ENCODE measurements at places on chromosomes 2 and 18.

GRCh38 chr2:196670342-196670741 lies 30.8 kb downstream of the CCDC150 start:
- DNase-seq: no peak

- no peak for DNase-seq
Observed at GRCh38 chr2:30756971-30757370, 50.3 kb downstream of the CAPN13 start.

DNA sequence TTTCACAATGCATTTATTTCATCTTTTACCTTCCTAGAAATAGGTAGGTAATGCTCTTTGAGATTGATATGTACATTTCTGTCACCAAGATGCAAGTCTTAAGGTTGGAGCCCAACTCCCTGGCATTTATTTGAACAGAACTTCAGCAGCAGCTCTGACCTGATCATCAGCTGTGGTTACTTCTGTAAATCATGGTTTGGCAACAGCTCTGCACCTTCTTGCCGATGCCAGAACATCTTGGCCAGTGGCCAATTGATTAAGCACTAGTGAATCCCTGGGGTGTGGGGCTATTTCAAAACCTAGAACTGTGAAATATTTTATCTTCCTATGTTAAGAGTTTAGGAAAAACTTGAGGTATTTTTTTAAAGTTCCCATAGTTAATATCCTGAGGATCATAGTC lies 124.8 kb upstream of the NYAP2 start:
- DNase-seq: no peak

- no peak for DNase-seq
Observed at GRCh38 chr2:159399716-159400415, 113.4 kb upstream of the WDSUB1 start.

DNA sequence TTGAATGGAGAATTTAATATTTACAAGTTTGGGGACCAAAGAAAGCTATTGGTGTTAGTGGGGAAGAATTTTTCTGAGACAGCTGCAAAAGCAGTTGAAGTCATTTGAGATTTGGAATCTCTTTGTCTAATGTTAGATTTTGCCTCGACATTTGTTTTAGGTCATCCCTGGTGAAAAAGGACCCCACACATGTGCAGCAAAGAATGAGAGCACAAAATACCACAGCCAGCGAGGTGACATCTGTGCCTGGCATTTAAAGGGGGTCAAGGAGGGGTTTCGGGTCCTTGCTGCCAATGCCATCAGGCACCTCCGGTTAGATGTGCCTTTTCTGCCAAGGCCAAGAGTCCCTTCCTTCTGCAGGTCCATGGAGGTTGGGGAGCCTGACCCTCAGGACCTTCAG lies 173.3 kb downstream of the TRIB2 start:
- DNase-seq: no peak

GRCh38 chr2:119009110-119009509 lies 67.1 kb downstream of the MARCO start:
- no peak for DNase-seq

DNA sequence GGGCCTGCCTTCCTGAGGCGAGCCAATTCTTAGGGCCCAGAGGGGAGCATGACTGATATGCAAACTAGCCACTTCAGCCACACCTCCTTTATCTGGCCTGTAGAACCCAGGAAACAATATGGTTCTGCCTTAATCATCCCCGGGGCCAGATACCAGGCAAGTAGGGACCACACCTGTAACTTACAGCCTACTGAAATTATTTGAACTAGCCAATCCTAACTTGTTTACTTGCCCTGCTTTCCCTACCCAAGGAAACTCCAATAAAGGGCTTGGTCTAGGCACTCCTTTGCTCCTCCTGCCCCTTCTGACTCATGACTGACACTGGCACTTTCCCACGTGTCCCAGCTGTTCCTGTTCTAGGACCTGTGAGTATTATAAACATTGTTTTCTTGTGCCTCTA lies 57.6 kb downstream of the MYOM1 start:
- DNase-seq: no peak

DNA sequence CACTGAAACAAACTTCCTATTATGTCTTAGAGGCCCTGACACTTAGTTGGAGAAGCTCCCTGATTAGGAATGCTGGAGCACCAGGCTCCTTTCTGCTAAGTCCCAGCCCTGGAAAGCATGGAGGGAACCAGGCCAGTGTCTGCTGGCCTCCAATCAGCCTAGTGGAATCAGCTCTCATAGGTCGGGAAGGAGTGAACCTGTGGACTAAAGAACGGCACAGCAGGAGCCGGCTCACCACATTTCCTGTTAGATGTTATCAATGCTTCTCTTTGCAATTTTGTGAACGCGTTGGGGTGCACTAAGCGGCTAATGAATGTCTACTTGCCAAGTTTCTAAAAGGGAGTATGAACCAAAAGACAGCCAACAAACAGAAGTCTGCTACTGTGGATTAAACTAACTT lies 296.6 kb downstream of the NAPG start:
- DNase-seq: no peak

DNA sequence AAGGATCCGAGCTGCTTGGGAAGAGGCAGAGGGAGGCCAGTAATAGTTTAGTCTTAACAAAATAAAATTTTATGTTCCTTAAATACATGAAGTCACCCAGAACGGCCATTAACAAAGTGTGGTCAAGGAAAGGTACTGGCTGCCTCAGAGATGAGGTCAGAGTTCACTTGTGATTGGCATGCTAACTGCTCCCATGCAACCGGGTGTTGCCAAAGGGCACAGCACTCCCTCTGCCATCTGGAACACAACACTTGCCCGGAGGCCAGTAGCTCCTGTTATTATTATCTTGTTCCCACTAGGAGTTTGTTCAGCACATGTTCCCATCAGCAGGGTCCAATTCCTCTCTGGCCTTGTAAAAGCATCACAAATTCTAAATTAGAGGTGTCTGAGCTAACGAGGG lies 207.0 kb downstream of the CYP26B1 start:
- DNase-seq: no peak

DNA sequence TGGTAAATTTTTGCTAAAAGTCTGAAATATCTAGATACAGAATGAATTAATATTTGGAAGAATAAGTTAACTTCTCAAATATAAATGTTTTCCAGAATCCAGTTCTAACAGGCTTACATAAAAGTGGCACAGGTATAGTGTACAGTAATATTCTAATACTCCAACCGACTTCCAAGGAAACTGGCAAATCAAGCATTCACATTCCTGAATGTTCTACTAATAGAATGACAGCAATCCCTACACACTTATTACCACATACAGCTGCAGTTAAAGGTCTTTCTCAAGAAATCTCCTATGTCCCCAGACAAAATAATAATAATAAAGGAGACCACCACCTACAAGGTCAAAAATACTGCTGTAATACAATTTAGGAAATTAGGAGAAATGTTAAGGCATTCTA lies 31.9 kb downstream of the TMEM131 start:
- DNase-seq: no peak

GRCh38 chr18:48265328-48265727 lies 143.9 kb downstream of the ZBTB7C start:
- no peak for DNase-seq

GRCh38 chr2:222730366-222730999 lies 59.0 kb downstream of the MOGAT1 start:
- no peak for DNase-seq

- DNase-seq: no peak
Observed at GRCh38 chr2:12059616-12060441, 313.4 kb downstream of the LPIN1 start.

GRCh38 chr18:7568426-7568825 lies 1.3 kb downstream of the PTPRM start:
- no peak for DNase-seq

- DNase-seq: peak; percentile 16
Observed at GRCh38 chr2:46984642-46985476, 69.3 kb upstream of the MCFD2 start.

DNA sequence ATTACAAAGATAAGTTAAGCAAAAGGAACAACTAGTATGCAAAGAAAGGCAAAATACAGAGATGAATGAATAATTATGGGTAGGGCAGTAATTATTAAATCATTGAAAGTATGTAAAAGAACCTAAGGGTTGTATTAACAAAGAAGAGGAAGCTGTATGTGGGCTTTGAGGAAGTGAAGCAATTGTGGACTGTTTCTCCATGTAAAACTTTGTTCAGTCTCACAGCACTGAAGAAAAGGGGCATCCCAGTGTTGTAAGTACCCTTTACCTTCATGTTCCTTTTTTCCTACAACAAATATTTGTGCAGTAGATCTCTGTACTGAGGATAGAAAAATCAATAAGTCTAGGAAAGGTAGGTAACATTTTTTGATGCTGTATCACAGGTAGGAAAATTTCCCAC lies 388.7 kb upstream of the NRP2 start:
- no peak for DNase-seq

DNA sequence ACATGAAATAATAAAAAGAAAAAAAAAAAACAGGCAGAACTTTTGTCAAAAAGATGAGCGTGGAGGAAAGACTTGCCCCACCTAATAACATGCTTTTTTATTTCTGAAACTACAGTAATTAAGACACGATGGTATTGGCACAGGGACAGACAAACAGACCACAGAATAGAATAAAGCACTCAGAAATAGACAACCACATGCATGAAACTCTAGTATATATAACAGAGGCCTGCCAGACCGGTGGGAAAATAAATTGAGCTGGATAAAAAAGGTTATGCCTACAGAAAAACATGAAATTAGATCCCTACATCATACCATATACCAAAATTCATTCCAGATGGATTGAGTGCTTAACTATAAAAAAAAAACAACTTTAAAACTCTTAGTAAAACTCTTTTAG lies 163.1 kb downstream of the NRP2 start:
- no peak for DNase-seq

DNA sequence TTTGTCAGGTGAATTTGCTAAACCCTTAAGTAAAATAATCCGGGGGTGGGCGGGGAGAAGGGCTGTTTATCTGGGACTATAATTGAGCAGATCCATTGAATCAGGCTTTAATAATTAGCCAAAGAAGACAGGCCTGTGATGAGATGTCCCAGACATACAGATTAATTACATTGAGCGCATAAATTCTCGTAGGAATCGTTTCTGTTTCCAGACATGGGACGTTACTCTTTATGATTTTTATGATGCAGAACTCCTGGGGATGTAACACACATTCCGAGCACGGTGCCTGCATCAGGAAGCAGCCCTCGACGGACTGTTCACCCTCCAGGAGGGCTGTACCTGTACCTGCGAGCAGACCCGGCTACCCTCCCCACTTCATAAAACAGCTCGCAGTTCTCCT lies 88.9 kb downstream of the SMIM21 start:
- no peak for DNase-seq

GRCh38 chr18:61502472-61502871 lies 169.2 kb downstream of the CDH20 start:
- no peak for DNase-seq

DNA sequence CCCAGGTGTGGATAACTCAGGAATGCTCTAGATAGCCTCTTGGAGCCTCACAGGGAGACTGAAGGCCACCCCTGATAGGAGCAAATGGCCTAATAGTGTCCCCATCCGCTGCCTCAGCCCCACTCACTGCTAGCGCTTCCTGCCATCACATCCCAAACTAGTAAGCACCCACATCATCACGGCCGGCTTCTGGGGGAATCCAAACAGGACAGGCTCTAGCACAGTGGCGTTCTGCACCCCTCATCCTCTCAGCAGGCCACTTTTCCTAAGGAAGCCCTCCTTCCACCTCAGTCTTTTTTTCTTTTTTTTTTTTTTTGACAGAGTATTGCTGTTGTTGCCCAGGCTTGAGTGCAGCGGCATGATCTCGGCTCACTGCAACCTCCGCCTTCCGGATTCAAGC lies 6.3 kb upstream of the AMER3 start:
- DNase-seq: no peak

GRCh38 chr2:66463206-66463755 lies 28.4 kb downstream of the MEIS1 start:
- DNase-seq: no peak

GRCh38 chr2:19850056-19851050 lies 51.4 kb downstream of the TTC32 start:
- DNase-seq: no peak

- DNase-seq: no peak
Observed at GRCh38 chr18:39513186-39513585, 1947.6 kb upstream of the CELF4 start.

DNA sequence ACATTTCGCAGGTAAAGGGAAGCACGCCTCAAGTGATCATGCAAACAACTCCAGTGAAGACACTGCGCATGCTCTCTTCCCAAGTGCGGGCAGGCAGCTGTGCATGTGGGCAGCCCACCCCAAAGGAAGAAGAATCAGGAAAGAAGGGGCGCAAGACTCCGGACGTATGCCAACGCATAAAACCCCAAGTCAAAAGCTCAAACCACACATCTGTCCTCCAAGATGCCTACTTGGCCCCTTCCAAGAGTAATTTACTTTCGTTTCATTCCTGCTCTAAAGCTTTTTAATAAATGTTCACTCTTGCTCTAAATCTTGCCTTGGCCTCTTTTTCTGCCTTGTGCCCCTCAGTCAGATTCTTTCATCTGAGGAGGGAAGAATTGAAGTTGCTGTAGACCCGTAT lies 254.9 kb downstream of the PIEZO2 start:
- no peak for DNase-seq

DNA sequence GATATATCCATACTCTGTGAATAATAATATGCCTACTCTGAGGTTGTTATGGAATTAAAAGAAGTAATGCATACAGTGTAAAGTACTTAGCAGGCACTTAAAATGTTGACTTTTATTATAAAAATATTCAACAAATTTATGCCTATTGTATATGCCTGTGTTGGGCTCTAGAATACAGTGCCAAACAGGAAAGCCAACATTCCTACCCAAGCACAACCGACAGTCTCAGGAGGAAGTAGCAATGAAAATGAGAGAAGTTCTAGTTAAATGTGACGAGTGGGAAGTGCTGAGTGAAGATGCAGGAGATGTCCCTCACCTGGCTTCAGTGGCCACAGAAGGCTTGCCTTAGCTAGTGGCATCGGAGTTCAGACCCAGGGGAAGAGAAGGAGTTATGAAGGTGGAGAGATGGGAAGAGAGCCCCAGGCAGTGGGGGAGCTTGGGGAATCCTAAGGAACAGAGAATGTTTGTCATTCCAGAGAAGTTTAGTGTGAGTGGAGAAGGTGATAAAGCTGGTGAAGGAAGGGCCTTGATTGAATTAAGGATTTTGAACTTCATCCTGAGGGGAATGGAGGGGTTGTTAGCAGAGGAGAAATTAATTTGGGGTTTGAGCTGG lies 105.4 kb upstream of the CNGA3 start:
- DNase-seq: no peak

DNA sequence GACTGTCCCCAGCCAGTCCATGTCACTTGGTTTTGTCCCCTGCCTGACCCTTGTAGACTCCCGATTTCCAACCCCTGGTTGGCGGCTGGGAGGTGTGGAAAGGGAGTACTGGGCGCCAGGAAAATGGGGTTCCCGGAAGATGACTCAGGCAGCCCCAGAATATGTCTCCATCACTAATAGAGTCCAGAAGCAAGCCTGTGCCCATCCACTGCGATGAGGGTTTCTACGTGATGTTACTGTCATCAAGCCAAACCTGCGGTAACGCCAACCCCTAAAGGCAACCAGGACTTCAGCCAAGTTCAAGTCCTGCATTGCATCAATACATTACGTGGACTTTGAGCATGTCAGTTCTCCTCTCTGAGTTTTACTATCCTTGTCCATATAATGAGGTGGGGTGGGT lies 62.0 kb upstream of the TAF1B start:
- no peak for DNase-seq
